ENCODE measurements at places on chromosomes 4 and X.

GRCh38 chr4:17511509-17511949 is 361 bp downstream of the QDPR start:
- peak; percentile 58 for DNase-seq

- DNase-seq: peak; percentile 4
Measured at GRCh38 chr4:170051402-170051801, 25.2 kb upstream of the MFAP3L start.

GRCh38 chrX:37783305-37783704 is 3.4 kb downstream of the CYBB start:
- no peak for DNase-seq

- DNase-seq: no peak
Measured at GRCh38 chr4:101337688-101338087, 9.6 kb downstream of the PPP3CA start.

GRCh38 chr4:177699365-177700213 is 257.4 kb upstream of the AGA start:
- DNase-seq: no peak

- peak; percentile 45 for DNase-seq
Measured at GRCh38 chr4:174217273-174218126, 66.0 kb downstream of the FBXO8 start.

- DNase-seq: no peak
Measured at GRCh38 chr4:42415281-42415680, 18.0 kb downstream of the SHISA3 start.

DNA sequence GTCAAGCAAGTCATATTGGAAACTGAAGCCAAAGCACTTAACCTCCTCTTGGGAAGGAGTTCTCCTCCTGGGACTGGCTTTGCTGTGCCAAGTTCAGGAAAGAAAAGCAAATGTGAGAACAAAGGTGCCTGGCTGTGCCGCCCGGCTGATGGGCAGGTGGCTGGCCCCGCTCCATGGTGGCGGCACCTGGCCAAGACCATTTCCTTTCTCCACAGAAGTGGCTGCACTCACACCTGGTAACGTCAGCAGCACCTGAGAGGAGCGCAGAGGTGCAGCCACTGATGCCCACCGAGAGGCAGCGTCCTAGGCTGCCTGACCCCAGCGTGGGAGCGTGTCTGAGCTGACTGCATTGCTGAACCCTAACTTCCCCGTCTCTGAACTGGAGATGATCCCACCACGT is 54.3 kb downstream of the DCTD start:
- DNase-seq: no peak

DNA sequence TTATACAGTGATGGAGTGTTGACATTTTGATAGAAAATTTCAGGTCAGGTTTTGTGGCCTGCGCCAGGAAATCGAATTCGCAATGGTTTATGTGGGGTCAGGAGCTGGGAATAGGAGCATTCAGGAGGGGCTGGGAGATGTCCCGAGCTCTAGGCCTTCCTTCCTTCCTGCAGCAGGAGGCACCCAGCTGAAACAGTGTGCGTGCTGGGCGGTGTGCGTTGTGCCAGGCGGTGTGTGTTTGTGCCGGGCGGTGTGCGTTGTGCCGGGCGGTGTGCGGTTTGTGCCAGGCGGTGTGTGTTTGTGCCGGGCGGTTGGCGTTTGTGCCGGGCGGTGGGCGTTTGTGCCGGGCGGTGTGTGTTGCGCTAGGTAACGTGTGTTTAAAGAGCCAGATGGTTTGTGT is 1.7 kb downstream of the UVSSA start:
- no peak for DNase-seq

- DNase-seq: no peak
Measured at GRCh38 chr4:102809190-102809589, 18.2 kb downstream of the UBE2D3 start.

- DNase-seq: peak; percentile 44
Measured at GRCh38 chr4:121696170-121696580, 605 bp downstream of the ANXA5 start.

GRCh38 chr4:168387091-168387490 is 68.5 kb upstream of the DDX60 start:
- no peak for DNase-seq

GRCh38 chrX:964831-965416 is 247.5 kb downstream of the CRLF2 start:
- no peak for DNase-seq

- DNase-seq: peak; percentile 33
Measured at GRCh38 chr4:164748375-164748774, 5.6 kb upstream of the SMIM31 start.

- DNase-seq: no peak
Measured at GRCh38 chr4:93061826-93062225, 758.1 kb downstream of the GRID2 start.

DNA sequence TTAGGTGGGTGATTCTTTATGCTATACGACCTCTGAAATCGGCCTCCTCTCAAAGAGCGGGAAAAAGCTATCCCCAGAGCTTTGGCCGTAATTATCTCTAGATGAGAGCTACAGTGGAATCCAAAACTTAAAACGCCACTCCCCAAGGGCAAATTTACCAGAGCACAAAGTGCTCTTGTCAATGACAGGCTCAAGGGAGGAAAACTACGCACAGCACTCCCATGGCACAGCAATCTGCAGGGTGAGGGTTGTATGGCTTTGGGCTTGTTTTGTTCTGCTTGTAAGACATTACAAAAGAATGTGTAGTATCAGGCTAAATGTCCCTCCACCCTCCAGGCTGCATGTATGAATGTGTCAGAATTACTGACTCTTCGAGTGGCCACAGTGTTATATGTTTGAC is 44.0 kb downstream of the ARHGEF6 start:
- DNase-seq: no peak

- DNase-seq: peak; percentile 47
Measured at GRCh38 chrX:54494989-54495813, 833 bp downstream of the FGD1 start.

- no peak for DNase-seq
Measured at GRCh38 chrX:13373431-13374187, 53.8 kb upstream of the ATXN3L start.

DNA sequence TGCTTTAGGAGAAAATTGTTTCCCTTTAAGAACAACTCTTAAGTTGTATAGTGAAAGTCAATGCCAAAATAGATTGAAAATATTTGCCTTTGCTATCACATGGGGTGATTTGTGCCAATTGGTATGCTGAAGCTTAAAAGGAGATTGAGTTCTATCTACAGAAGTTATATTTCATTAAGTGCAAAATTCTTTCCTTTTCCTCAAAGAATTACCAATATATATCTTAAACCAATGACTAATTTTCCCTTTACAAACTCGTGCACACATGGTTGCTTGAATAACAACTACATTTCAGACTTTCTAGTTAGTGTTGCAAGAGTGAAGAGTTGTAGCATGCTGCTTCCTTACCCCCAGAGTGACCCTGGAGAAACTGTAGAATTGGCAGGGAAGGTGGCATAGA is 990.0 kb upstream of the PABPC4L start:
- no peak for DNase-seq

DNA sequence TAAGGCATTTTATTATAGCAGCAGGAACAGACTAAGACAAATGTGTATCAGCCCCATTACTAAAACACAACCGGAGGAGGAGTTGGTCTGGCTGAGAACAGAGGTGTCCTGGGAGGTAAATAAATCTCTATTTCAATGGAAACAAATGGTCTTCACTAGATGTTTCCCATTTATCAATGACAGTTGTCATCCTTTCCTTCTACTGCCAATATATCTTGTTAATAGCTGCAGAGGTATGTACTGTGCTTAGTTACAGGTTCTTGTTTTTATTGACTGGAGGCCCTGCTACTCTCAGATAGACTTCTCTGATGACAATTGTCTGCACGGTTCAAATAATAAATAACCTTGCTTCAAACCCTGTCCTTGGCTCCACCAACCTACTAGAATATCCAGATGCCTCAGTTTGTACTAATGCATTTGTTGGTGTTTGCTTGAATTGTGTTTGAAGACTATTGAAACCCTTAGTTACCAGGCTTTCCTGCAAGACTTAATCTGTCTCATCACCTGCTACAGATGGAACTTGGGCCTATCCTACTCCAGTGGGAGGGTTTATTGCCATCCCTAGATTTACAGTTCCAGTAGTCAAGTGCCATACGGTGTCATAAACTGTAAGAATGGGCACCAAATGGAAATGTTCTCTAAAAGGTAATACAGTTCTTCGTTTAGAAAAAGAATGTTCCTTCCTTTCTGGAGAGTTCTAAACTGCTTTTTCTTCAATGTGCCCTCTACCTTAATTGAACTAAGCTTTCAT is 29.8 kb upstream of the HPGDS start:
- no peak for DNase-seq

DNA sequence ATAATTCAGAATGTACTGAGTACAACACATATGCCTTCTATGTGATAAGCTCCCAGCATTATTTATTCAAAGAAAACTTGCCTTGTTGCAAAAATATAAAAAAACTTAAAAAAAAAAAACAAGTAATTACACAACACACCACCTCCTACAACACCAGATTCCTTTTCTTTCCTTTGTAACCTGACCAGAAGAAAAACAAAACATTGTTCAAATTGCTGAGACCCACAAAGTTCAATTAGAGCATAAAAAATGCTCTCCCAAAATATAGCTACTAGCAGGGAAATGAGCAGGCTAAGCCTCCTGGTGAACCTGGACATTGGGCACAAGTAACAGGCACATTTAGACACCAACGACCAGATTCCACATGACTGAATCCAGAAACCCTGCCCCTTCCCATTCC is 38.3 kb downstream of the MECP2 start:
- no peak for DNase-seq

- no peak for DNase-seq
Measured at GRCh38 chr4:118941799-118942198, 53.1 kb downstream of the SYNPO2 start.

GRCh38 chr4:155769090-155769489 is 10.3 kb downstream of the GUCY1B1 start:
- no peak for DNase-seq

DNA sequence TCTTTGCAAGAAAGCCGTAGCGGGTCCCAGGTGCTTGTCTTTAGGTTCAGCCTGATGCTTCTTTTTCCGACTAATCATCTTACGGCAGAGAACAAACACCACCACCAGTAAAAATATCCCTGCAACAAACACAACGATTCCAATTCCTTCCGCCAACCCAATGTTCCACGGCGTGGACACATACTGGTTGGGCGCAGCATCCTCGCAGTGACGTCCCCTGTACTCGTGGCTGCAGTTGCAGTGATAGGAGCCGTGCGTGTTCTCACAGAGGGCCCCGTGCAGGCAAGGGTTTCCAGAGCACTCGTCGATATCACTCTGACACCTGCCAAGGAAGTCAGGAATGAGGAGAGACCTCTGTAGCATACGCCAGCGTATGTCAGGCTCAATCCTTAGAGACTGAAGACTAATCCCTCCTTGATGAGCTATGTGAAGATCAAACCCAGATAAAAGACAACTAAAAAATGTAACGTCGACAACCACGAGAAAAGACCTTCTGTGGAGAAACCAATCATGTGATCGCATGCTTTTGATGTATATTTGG is 41.6 kb upstream of the MTNR1A start:
- no peak for DNase-seq

- peak; percentile 42 for DNase-seq
Measured at GRCh38 chr4:66266035-66266434, 595.7 kb upstream of the EPHA5 start.

DNA sequence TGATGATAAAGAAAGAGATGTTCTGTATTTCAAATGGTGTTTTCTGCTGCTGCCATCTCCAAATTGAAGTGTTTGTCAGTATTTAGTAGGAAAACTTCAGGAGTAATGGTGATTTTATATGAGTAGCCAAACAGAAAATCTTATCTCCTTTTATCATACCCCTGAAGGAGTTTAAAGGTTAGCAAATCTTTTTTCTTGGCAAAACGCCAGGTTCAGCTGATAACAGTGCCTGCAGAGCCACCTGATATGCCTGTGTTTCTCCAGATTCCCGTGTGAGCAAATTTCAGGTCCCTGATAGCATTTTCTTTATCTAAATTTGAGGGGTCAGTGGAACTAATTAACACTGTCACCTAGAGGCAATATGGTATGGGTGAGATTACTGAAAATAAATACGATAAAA is 65.8 kb upstream of the ETNPPL start:
- DNase-seq: no peak

- no peak for DNase-seq
Measured at GRCh38 chr4:75723163-75724065, 963 bp upstream of the USO1 start.

- no peak for DNase-seq
Measured at GRCh38 chr4:129526812-129527211, 430.9 kb downstream of the C4orf33 start.

GRCh38 chr4:168569931-168570276 is 73.1 kb downstream of the PALLD start:
- no peak for DNase-seq

DNA sequence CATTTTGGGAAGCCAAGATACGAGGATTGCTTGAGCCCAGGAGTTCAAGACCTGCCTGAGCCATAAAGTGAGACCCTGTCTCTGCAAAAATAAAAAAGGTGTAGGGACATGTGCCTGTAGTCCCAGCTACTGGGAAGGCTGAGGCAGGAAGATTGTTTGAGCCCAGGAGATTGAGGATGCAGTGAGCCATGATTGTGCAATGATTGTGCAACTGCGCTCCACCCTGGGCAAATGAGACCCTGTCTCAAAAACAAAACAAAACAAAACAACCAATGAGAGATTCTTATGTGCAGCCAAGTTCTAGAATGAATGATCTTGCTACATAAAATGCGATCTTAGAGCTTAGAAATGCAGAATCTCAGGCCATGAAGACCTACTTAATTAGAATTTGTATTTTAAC is 22.5 kb downstream of the SLC9B2 start:
- no peak for DNase-seq

- no peak for DNase-seq
Measured at GRCh38 chrX:53286171-53286570, 4.8 kb upstream of the IQSEC2 start.

DNA sequence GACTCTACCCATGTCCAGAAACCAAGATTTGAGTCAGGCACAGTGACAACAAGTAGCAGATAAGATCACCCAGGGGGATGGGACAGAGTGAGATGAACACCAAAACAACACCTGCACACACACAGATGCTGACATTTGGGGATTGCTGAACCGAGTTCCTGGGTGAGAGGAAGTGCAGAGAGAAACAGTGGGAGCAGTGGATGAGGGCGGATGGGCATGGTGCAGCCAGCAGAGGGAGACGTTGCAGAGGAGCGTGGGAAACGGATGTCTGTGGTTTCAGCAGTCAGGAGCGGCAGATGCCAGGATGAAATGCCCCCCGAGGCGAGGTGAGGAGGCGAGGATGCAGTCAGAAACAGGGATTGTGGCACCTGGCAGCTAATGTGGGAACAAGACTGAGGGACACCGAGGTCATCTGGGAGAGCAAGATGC is 78.6 kb upstream of the STS start:
- peak; percentile 18 for DNase-seq

- no peak for DNase-seq
Measured at GRCh38 chrX:5068550-5068949, 1160.1 kb downstream of the NLGN4X start.

GRCh38 chrX:98111684-98112083 is 1228.0 kb downstream of the RPA4 start:
- DNase-seq: no peak

- no peak for DNase-seq
Measured at GRCh38 chr4:114217150-114217817, 237.8 kb upstream of the ARSJ start.

GRCh38 chrX:37378830-37379229 is 29.7 kb downstream of the PRRG1 start:
- DNase-seq: no peak

All from neural progenitor cell (in vitro differentiated cells).